ENCODE measurements at places on chromosomes 1 and 21.

GRCh38 chr1:212955961-212956620 lies 5.8 kb downstream of the VASH2 start:
- no peak for DNase-seq

DNA sequence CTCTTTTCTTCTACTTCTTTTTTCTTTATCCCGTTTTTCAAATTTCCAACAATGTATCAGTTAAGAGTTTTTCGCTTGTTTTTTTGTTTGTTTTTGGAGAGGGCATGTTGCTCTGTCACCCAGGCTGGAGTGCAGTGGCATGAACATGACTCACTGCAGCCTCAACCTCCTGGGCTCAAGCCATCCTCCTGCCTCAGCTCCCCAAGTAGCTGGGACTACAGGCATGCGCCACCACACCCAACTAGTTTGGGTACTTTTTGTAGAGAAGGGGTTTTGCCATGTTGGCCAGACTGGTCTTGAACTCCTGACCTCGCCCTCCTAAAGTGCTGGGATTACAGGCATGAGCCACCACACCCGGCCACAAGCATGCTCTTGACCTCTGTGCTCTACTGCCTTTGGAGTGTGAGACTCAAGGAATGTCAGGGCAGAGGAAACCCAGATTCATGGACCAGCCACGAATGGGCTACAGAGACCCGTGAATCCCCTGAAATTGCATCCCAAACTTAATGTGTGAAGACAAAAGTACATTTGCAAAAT lies 65.1 kb upstream of the HSD17B7 start:
- no peak for DNase-seq

DNA sequence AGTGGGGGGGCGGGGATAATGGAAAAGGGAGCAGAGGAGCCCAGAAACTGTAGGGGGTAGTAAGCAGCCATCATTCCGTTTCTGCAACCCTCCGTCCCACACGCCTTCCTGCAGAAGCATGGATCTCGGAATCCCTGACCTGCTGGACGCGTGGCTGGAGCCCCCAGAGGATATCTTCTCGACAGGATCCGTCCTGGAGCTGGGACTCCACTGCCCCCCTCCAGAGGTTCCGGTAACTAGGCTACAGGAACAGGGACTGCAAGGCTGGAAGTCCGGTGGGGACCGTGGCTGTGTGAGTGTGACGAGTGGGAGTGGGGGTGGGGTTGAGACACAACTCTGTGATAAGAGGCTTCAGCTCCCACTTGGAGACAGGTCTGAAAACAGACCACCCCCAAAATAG lies 706 bp downstream of the CREB3L4 start:
- no peak for DNase-seq

- no peak for DNase-seq
Measured at GRCh38 chr1:36711480-36711879, 228.8 kb upstream of the CSF3R start.

DNA sequence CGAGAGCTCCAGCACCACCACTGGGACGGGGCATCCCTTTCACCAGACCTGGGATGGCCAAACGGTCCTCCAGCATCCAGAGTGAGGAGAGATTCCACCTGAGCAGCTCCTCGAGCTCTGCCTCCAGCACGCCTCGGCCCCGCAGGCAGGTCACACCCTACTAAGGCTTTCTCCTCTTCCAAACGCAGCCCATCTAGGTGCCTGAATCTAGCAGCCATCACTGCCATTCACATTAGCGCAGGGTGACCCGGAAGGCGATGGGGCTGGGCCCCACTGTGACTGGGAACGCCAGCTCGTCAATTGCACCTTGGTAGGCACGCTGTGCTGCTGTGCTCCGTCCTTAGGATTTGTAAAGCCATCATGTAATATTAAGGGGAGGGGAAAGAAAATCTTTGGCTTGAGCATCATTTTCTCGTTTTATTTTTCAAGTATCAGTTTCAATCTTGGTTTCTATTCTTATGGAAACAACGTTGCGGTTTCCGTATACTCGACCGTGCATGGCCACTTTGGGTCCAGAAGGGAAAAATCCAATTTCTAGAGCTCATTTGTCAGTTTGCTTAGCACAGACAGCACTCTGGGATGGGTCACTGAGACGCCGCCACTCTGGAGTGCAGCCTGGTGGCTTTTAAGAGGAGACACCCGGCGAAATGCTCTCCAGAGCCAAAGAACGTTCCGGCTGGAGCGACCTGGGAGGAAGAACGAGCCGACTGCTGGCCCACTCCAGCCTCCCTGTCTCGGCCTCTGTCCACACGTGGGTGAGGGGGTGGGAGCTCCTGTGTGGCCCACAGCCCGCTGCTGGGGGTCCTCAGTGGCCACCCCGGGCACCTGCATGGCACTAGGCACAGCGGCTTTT lies 173.6 kb downstream of the PRDM16 start:
- no peak for DNase-seq

DNA sequence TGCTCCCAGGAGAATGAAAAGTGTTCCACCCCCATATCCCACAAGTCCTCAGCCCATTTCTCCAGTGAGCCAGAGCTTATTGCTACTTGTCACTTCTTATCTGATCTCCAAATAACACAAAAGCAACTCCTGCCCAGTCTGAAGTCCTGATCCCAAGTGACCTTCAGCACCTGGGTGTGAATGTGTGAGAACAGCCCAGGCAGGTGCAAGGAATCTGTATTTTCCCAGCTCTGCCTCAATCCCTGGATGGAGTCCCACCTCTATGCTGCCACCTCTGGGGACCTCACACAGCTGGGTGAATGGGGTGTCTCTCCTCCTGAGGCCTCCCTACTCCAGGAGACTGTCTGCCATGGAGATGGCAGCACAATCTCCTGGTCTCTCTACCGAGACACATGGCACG lies 402.4 kb upstream of the PROX1 start:
- DNase-seq = no peak
